ENCODE measurements at places on chromosomes 1 and 21.

- DNase-seq, result peak; percentile 46
These were observed 345 bp downstream of the SLX9 start for GRCh38 chr21:44940116-44940631.

- DNase-seq, result no peak
These were observed 196.2 kb downstream of the C1orf94 start for GRCh38 chr1:34372891-34373290.

GRCh38 chr1:234286206-234286605 is 87.0 kb upstream of the COA6 start:
- no peak for DNase-seq

DNA sequence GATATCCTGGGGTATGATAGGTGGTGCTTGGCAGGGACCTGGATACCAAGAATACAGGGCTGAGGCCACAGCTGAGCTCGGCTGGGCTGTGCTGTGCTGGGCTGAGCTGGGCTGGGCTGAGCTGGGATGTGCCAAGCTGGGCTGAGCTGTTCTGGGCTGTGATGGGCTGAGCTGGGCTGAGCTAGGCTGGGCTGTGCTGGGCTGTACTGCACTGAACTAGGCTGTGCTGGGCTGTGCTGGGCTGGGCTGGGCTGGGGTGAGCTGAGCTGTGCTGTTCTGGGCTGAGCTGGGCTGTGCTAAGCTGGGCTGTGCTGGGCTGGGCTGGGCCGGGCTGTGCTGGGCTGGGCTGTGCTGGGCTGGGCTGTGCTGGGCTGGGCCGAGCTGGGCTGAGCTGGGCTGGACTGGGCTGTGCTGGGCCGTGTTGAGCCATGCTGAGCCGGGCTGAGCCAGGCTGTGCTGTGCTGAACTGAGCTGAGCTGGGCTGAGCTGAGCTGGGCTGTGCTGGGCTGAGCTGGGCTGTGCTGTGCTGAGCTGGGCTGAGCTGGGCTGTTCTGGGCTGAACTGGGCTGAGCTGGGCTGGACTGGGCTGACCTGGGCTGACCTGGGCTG is 94.7 kb upstream of the ACTRT2 start:
- no peak for DNase-seq

DNA sequence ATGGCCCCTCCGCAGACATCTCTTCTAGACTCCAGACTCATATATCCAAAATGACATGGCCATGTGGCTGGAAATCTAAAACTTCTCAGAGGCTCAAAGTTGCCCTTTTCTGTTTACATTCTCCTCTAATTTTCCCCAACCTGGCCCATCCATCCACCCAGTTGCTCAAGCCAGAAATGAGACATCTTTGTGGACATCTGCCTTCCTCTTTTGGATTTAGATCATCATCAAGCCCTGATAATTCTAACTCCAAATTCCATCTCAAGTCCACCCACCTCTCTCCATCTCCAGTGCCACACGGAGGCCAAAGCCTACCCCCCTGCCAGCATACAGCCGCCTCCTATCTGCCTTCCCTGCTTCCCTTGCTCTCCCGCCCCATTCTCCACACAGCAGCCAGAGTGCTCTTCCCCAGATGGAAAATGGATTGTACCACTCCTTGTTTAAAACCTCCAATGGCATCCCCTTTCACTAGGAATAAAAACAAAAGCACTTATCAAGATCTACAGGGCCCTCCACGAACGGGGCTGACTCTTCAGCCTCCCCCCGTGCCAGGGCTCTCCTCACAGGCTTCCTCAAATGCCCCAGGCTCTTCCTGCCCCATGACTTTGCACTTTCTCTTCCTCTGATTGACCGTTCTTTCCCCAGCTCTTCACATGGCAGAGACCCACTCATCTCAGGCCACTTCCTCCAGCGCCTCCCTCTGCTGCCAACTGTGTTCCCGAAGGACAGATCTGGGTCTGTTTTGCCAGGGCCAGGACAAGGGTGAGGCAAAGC is 40.1 kb downstream of the SYT6 start:
- DNase-seq, result no peak

- no peak for DNase-seq
These were observed 590.6 kb downstream of the MATN1 start for GRCh38 chr1:30132602-30133286.

- no peak for DNase-seq
These were observed 9.1 kb upstream of the C1orf159 start for GRCh38 chr1:1124786-1125642.

GRCh38 chr1:109664671-109665070 is 3.2 kb upstream of the GSTM2 start:
- no peak for DNase-seq

GRCh38 chr1:231232870-231233734 is 7.9 kb upstream of the GNPAT start:
- DNase-seq, result no peak

DNA sequence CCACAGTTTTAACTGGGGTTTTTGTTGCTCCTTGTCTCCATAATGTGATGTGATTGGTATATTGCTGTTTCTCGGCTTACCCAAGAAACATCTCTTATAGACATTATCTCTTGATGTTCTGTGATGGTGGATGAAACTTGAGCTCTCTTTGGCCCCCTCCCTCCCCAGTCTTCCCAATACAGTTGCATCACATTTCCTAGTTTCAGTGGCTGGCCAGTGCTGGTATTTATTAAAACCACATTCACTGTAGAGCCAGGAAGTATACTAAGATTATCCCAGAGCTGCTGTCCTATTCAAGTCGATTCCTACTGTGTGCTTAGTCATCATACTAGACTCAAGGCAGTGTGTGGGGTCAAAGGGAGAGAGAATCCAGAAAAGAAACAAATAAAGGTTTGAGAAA is 244.4 kb downstream of the KAZN start:
- DNase-seq, result no peak

GRCh38 chr1:83671586-83671985 is 327.3 kb downstream of the TTLL7 start:
- DNase-seq, result no peak

DNA sequence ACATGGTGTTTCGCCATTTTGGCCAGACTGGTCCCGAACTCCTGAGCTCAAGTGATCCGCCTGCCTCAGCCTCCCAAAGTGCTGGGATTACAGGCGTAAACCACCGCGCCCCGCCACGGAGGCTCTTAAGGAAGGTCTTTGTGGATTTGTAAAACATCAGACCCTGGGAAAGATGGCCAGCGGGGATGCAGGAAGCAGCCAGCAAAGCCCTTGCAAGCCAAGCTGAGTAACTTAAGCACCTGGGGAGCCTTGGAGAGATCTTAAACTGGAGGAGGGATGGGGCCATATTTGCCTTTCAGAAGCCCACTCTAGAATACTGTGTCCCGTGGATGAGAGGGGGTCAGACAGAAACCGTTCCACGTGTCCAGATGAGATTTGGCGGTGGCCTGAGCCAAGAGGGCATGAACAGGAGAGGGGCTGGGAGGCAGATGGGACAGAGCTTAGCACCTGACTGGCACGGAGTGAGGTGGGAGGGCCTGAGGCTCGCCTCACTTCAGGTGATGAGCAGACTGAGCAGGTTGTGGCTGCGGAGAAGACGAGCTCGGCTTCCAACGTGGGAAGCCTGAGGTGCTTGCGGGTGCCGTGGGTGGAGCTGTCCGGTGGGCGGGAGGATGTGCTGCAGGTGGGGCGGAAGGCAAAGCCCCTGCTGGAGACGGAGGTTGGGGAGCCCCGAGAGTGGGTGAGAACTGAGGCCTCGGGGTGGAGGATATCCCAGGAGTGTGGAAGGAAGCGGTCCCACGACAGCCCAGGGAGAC is 11.7 kb downstream of the C1orf216 start:
- DNase-seq, result no peak

DNA sequence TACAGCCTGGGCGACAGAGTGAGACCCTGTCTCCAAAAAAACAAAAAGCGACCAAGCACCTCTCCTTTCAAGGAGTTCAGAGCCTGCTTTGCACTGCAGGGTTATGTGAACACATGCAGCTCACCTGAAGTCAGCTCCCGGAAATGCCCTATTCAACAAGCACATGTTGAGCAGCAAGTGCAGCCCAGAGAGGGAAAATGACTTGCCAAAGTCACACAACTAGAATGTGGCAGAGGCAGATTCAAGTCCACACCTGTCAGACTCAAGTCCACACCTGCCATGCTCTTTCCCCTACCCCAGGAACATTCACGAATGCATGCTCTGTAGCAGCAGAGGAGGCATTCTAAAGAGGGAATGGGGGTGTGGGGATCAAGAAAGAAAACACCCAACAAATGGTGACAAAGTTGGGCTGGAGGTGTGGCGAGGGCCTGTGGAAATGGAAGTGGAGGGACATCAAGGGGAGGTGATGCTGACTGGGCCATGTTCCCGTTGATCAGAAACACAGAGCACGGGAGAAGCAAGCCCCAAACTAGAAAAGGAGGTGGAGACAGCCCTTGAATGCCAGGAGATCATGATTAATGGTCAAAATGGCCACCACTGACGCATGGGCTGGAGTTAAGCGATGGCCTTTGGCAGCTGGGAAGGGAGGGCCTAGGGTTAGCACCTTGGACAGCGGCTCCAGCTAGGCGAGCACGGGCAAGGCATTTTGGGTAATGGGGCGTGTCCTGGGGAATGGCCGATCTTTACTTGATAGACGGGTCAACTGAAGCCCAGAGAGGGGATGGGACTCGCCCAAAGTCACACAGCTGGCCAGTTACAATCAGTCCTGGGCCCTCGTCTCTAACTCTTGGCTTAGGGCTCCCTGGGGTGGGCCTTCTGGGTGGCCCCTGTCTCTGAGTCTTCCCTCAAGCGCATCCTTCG is 21.5 kb downstream of the RAP1GAP start:
- peak; percentile 79 for DNase-seq

DNA sequence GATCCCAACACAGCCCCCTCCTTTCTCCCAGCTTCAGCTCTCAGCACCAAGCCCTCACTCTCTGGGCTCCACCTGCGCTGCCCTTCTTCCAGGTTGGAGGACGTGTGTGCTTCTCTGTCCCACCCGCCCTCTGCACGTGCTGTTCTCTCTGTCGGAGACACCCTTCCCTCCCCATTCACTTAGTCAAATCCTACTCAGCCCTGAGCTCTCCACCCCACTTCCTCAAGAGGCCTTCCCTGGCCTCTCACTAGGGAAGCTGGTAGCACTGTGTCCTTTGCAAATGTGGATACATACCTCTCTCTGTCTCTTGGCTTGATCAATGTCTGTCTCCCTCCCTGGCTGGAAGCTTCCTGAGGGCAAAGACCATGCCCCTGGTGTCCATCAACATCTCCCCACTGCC is 43.0 kb downstream of the TNFRSF8 start:
- no peak for DNase-seq

DNA sequence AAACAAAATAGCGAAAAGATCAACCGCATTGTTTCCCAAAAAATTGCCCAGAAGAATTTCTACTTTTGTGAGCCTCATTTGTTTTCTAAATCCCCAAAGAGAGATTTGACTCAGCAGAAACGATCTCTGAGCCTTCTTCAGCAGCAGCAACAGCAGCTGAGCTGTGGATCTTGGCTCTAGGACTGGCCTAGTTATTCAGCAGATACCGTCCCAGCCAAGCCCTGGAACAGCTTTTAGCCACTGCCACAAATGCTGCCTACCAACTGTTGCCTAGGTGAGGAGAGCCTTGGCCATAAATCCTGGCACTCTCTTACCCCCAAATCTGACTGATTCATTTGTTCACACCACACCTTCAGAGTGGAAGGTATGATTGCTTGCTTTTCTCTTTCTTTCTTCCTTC is 320.1 kb downstream of the TGFB2 start:
- no peak for DNase-seq

DNA sequence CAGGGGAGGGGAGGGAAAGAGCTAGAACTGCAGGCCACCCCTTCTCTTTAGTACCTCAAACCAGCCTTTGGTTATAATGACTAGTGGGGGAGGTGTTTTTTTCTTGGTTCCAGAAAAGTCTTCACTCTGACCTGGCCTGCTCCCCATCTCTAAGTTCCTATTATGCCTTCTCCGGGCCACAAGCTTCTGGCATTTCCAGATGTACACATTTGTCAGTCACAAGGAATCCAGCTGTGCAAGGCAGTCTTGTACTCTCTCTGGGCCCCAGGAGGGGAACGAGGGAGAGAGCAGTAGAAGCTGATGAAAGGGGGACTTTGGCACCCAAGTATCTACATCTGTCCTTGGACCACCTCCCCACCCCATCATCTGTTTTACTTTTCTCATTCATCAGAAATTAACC is 2.7 kb upstream of the FALEC start:
- no peak for DNase-seq

DNA sequence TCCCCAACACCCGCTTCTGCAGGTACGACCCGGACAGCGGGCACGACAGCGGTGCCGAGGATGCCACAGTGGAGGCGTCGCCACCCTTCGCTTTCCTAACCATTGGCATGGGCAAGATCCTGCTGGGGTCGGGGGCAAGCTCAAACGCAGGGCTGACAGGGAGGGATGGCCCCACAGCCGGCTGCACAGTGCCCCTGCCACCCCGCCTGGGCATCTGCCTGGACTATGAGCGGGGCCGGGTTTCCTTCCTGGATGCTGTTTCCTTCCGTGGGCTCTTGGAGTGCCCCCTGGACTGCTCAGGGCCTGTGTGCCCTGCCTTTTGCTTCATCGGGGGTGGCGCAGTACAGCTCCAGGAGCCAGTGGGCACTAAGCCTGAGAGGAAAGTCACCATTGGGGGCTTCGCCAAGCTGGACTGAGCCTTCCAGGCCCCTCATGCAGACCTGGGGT is 10.1 kb downstream of the TRIM46 start:
- no peak for DNase-seq

DNA sequence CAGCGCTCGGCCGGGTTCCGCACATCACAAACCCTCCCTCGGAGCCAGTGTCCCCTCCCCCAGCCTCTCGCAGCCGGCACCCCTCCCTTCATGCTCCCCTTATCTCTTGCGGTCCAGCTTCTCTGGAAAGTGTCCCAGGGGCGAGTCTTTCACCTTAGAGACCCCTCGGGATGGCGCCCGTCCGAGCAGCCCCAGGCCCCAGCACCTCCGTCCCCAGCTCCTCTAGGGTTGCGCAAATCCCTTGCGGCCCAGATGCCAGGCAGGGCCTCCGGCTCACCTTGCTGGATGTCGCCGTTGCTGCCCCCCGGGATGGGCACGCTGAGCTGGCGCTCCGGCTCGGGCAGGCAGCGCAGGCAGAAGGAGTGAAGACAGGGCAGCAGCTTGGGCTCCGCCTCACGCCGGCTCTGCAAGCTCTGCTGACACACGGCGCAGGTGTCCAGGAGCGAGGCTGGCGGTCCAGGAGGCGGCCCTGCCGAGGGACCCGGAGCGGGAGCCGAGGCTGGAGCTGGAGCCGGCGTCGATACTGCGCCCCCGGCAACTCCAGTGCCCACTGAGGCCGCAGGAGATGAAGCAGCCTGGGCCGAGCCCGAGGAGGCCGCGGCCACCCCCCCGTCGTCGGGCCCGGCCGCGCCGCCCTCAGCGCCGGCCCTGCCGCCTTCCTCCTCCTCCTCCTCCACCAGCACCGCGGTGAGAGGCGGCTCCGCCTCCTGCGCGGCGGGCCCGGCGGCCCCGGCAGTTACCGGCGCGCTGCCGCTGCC is 550 bp downstream of the TRIM33 start:
- DNase-seq, result peak; percentile 43

GRCh38 chr1:193060938-193061337 is 1.5 kb downstream of the RO60 start:
- no peak for DNase-seq

DNA sequence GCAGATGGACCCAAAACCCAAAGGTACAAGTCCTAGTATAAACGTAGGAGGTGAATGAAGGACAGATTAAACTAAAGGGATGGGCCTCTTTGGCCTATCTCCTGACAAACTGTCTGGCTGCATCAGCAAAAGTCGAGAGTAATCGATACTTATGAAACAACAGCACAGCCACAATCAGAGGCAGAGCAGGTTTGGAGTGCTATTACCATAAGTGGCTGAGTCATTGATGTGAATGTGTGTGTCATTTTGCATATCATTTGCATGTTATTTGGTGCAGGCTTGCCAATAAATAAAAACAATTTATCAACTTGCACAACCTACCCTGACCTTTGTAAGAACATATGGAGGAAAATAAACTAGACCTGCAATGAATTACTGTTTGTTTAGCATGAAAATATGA is 283.1 kb downstream of the NUF2 start:
- no peak for DNase-seq

Measured in cardiac muscle cell (in vitro differentiated cells and primary cell).